Karpas-422 (cell line): ENCODE measurements at places on chromosomes 1 and 21.

GRCh38 chr1:71448444-71448843 lies 367.6 kb upstream of the ZRANB2 start:
- no peak for DNase-seq

DNA sequence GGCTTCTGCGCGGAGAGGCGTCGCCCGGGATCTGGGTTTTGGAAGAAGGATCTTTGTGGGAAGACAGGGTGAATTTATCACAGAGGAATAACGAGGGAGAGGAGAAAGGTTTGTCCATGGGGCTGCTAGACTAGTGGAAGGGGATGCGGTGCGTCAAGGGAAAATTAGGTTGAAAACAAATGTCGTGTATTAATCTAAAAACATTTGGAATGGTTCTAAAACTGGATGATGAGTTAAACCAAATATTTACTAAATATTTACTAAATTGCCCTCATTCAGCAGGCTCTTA lies 647 bp downstream of the RO60 start:
- no peak for DNase-seq

GRCh38 chr1:154910851-154911250 lies 25.7 kb downstream of the PMVK start:
- no peak for DNase-seq

GRCh38 chr1:211895126-211895759 lies 64.7 kb upstream of the LPGAT1 start:
- DNase-seq: no peak
